ENCODE measurements at places on chromosomes 1 and 21.

DNA sequence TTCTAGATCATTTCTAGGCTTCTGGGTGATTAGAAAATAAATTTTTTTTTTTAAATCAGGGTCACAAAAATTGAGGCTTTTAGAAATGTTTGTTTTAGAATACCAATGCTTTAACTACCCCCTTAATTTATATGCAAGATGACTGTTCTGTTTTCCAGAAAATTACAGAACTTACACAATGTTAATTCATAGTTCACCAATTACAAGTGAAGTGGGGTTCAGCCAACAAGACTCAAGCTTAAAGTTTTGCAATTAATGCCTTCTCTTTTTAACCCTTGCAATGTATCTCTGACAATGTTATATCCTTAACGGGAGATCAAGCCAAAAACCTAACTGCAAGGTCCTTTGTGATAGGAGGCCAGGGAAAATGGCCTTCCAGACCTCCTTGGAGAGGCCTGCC, 5.6 kb downstream of the PRELP start:
- DNase-seq = no peak

GRCh38 chr21:38950435-38951094, 144.8 kb downstream of the ETS2 start:
- no peak for DNase-seq

- DNase-seq = no peak
These were observed 1755.4 kb downstream of the PLA2G4A start for GRCh38 chr1:188584119-188584518.

- peak; percentile 14 for DNase-seq
These were observed 749 bp downstream of the CITED4 start for GRCh38 chr1:40861224-40862003.

DNA sequence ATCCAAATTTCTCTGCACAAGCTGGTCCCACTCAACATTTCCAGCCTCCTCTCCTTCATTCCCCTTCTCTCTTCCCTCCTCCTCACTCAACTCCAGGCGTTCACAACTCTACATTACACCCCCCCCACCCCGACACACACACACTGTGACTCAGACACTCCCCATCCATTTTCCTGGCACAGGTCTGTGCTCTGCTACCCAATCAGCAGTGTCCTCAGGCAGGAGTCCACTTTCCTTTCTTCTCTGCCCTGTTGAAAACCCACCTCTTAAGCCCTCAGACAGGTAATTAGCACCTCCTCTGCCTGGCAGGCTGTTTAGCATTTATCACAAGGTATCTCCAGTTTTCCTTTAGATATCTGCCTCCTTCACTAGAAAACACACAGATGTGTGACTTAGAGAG, 8.8 kb upstream of the LMX1A start:
- DNase-seq = no peak

DNA sequence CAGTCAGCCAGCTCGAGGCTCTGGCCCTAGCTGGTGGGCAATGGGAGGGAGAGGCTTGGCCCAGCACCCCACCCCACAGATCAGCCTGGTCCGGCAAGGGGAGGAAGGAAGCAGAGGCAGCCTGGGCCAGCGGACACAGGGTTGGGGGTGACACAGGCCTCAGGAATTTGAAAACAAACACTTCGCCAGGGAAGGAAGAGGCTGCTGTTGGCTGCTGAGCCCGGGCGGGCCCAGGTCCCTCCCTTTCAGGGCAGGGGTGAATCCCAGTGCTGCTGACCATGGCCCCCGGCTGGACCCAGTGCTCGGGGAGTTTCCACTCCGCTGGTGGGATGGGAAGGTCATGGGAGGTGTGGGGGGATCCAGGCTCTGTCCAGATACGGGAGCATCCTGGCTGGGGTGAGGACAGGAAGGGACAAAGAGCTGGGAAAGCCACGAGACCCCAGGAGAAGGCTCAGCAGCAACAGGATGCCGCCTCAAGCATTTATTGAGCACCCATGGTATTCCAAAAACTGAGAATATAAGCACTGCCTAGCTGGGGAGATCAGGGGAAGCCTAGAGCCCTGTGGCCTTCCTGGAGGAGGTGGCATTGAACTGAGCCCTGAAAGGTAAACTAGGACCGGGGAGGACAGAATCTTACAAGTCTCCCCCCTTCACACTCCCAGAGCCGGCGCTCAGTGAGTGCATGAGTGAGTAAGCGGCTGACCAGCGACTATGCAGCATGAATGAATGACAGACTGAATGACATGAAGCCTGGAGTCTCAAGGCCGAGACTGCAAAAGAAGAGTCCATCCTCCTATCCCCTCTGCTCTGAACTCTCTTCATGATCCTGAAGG, 26.2 kb upstream of the EPHA2 start:
- no peak for DNase-seq

DNA sequence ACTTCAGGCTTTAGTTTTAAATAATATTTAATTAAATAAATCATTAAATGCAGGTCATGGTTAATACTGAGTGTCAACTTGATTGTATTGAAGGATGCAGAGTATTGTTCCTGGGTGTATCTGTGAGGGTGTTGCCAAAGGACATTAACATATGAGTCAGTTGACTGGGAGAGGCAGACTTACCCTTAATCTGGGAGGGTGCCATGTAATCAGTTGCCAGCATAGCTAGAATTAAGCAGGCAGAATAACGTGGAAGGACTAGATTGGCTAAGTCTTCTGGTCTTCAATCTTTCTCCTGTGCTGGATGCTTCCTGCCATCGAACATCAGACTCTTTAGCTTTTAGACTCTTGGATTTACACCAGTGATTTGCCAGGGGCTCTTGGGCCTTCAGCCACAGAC, 85.3 kb downstream of the MAP3K21 start:
- DNase-seq = no peak

- no peak for DNase-seq
These were observed 7.2 kb downstream of the ZDHHC18 start for GRCh38 chr1:26833432-26834405.

DNA sequence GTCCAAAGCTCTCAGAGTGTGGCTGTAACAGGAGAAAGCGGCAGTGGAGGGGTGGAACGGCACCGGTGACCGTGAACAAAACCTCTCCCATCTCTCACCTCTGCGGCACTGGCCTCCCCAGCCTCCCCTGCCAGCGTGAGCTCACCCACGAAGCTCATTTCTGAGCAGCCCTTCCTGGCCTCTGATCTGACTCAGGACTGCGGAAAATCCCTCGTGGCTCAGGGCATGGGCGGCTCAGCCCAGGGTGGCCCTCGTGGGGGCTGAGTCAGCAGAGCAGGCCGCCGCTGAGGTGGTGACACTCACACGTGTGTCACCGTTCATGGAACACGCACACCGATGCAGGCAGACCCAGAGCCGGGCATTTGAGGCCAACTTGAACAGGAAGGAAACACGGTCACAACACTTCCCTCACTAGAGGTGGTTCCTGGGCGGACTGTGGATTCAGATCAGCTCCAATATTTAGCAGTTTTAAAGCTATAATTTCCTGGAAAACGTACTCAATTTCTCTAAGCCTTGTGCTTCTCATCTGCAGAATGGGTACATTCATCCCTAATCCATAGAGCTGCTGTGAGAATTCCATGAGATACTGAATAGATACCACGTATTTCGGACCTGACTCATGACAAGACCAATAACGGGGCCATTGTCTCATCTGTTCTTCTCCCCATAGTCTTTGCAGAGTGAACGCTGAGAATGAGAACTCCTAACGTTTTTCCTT, 115.0 kb upstream of the TMPRSS2 start:
- DNase-seq = no peak

DNA sequence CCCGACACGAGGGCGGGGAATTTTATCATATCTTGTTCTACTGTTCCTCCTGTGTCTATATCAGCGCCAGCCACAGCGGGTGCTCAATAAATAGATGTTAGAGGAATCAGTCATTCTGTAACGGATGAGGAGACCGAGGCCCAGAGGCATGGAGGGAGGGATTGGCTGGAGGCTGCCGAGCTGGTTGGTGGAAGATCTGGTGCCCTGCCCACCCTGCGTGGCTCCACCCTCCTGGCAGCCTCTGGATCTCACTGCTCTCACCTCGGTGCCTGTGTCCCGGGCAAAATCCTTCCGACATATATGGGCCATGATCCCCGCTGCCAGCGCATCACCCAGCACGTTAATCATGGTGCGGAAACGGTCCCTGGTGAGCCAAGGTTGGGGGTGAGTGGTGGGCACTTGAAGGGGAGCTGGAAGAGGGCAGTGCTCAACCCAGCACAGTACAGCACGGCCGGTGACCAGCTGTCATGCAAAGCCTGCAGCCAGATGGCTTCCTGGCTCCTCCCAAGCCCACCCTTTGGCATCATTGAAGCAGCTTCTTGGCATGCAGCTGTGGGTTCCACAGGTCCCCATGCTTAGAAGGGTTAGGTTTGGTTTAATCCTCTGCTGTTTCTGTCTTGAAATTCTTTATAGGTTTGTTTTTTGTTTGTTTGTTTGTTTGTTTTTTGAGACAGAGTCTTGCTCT, 26.7 kb downstream of the PODN start:
- DNase-seq = no peak

DNA sequence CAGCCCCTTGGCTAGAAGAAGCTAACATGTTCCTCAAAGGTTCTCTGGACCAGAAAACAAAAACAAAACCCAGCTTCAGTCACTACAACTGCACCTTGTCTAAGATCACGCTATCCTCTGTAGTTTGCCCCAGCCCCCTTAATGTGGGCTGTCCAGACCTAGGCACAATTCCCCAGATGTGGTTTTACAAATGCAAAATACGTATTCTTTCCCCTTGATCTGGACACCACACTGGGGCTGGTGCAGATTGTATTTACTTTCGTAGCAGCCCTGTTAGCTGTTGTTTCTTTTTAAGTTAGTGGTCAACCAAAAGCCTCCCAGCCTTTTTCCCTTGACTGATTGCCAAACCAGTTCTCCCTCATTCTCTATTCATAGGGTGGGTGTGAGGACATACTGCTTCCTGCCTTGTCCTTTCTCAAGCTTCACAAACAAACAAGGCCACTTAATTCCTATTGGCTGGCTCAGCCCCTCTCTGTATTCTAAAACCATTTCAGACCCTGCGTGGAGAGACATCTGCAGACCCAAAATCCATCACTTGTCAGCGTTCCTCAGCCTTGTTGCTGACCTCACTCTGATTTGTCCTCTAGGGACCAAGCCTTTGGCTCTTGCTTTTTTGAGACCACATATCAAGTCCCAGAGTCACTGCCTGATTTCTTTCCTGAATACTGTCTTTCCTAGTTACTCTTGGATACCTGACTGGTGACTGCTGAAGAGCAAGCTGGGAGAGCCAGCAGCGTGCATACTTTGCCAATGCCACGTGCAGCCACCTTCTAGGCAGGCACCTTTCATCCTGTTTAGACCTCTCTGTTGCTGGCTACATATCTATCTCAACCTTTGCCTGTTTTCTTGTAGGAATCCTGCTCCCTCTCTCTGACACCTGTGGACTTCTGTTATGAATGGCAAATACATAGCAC, 96.4 kb upstream of the RAB3GAP2 start:
- no peak for DNase-seq

GRCh38 chr1:41122851-41123518, 101.5 kb upstream of the SLFNL1 start:
- DNase-seq = no peak

DNA sequence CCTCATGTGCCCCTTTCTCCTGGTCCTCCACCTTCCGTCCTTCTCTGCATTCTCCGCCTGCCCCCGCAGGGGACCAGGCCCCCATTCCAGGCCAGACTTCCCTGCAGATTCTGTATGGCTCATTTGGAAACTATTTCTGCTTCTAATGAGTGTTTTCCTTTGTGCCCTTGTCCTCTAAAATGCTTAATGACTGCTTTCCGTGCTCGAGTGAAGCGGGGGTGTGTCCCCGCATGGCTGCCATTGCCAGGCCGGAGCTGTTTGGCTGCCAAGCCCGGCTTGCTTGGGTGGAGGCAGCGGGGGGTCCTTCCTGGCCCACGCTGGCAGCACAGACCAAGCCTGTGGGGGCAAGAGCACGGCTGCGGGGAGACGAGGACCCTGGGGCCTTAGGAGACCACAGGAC, 299.3 kb upstream of the VAMP3 start:
- DNase-seq = peak; percentile 23

DNA sequence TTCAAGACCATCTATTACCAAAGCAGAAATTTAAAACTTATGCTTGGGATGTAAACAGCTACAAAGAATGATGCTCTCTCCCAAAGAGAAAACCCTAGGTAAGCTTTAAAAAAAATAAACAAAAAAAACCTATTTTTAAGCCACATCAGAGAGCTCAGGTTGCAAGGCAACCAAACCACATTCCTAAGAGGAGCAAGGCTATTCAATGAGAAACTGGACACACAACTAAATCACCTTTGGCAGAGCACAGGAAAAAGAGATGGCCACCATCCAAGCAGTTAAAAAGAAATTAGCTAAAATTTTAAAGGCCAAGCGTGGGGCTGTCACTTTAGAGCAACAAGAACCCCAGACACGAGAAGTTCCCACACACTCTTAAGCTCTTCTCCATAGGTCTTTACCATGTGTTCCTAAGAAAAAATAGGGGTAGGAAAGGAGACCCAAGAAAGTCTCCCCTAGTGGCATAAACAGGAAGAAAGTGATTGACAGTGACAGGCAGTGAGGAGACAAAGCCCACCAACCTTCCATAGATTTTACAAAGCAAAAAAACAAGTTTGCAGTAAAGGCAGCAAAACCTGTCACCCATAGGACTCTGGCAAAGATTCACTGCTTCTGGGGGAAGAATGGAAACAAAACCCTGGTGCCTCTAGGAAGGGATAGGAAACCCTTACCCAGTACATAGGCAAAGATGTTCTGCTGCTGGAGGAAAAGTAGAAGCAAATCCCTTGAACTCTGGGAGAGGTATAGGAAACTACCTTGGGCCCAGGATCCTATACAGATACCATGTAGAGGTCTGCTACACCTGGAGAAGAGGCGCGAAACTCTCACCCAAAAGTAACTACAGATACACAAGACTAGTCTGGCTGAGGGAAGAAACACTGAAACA, 68.5 kb downstream of the FOXJ3 start:
- DNase-seq = no peak

- DNase-seq = no peak
These were observed 188.8 kb downstream of the ADGRL2 start for GRCh38 chr1:81989524-81989923.

DNA sequence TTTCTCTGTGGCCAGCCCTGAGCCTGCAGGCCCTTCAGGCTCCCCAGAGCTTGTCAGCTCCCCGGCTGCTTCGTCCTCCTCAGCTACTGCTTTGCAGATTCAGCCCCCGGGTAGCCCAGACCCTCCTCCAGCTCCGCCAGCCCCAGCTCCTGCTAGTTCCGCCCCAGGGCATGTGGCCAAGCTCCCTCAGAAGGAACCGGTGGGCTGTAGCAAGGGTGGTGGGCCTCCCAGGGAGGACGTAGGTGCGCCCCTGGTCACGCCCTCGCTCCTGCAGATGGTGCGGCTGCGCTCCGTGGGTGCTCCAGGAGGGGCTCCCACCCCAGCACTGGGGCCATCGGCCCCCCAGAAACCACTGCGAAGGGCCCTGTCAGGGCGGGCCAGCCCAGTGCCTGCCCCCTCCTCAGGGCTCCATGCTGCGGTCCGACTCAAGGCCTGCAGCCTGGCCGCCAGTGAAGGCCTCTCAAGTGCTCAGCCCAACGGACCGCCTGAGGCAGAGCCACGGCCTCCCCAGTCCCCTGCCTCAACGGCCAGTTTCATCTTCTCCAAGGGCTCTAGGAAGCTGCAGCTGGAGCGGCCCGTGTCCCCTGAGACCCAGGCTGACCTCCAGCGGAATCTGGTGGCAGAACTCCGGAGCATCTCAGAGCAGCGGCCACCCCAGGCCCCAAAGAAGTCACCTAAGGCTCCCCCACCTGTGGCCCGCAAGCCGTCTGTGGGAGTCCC, 45.4 kb downstream of the YARS1 start:
- no peak for DNase-seq
